ENCODE measurements at places on chromosomes 7 and 10. TPM values are rescaled to one million over a fixed set of nuclear protein-coding genes. Genes with fewer than 3 reads are reported as not detected.

The PAPOLB gene
- total RNA-seq: not detected

The ANXA7 gene
- total RNA-seq: 94.1 TPM

The LDB3 gene
- 0.03 TPM for total RNA-seq

The TMEM273 gene
- not detected for total RNA-seq

The CLDN12 gene
- total RNA-seq: 38.6 TPM

The GRM3 gene
- 0.30 TPM for total RNA-seq

The WDR86 gene
- 40.6 TPM for total RNA-seq

The TUBB8 gene
- 2.5 TPM for total RNA-seq

The DLX6 gene
- not detected for total RNA-seq

DNA sequence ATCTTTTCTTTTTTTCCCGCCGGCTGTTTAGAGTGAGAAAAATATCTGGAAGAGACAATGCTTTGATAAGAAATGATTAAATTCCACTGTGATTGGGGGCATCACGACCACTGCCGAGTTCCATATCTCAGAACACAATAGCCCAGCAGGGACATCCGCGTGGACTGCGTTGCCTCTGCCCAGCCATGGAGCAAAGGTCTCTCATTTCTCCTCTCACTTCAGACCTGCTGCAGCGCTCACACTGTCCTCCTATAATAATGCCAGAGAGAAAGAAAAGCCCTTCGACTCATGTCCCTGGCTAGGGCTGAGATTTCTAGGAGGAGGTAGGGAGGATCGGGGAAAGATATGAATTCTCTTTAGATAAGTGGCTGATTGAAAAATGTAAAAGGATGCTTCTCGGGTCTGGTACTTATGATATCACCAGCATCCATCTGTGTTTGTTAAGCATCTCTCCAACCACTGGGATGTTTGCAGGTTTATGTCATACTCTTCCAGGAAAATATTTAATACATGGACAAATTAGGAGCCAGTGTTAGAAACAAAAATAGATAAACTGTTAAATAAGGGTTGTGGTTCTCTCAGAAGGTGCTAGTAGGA, 472.9 kb upstream of the AKR1E2 start:
- no peak for DNase-seq

- no peak for DNase-seq
Measured at GRCh38 chr7:14385074-14385473, 395.6 kb upstream of the ETV1 start.

- DNase-seq: no peak
Measured at GRCh38 chr7:113768387-113768786, 150.4 kb downstream of the PPP1R3A start.

DNA sequence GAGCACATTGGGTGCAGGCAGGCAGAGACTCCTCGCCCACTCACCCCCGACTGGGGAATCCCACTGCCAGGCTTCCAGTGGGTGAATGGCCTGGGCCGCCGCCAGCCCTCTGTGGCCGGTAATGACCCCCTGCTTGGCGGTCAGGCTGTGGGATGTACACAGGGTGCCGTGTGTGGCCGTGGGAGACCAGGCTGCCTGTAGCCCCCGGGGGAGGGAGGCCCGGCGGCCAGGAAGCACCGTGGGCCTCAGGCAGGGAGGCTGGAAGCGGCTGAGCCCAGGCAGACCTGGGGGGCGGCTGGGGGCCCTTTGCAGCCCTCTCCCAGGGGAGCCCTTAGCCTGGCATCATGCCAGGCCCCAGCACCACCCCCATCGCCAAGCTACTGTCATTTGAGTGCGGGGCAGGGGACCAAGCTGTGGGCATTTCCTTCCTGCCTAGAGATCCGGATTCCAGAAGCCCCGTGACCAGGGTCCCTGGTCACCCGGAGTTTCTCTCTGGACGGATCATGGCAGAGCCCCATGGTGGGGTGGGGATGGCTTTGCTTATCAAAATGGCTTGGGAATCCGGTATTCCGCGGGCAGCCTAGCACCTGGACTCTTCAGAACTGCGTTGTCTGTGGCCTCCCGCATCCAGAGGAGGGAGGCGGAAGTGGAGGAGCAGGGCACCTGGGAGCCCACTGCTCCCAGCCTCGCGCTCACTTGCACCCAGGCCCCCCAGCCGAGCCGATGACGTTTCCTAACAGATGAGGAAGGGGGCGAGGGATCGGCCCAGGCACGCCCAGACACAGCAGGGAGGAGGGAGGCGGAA, 1.1 kb downstream of the TTYH3 start:
- peak; percentile 84 for DNase-seq

GRCh38 chr10:106825576-106826364, 338.7 kb downstream of the SORCS1 start:
- no peak for DNase-seq

- DNase-seq: no peak
Measured at GRCh38 chr7:129240119-129240820, 15.4 kb downstream of the AHCYL2 start.

DNA sequence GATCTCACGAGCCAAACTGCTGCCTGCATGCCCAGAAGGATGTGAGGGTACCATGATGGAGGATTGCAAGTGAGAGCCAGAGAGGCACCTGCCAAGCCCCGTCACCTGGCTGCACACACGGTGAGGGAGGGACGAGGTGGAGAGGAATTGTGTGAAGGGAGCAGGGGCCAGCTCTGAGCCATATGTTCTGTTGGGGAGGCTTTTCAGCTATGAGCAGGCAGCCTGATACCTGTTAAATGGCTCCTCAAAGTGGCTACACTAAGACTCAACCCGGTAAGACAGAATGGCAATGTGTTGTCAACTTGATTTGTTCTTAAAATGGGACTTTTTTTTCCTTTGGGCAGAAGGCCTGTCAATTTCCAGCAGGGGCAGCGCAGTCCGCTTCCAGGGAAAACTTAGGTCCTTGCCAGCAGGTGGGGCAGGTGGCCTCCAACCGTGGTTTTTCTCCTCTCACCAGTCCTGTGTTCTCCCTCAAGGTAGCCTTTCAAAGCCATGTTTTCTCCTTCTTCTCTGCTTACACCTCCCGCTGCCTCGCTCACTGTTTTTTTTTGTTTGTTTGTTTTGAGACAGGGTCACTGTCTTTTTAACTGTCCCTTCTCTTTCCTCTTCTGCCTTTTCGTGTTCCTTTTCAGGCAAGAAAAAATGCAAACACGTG, 57.7 kb upstream of the ZNRF2 start:
- DNase-seq: peak; percentile 44

- no peak for DNase-seq
Measured at GRCh38 chr10:105243381-105243780, 602.3 kb downstream of the SORCS3 start.

DNA sequence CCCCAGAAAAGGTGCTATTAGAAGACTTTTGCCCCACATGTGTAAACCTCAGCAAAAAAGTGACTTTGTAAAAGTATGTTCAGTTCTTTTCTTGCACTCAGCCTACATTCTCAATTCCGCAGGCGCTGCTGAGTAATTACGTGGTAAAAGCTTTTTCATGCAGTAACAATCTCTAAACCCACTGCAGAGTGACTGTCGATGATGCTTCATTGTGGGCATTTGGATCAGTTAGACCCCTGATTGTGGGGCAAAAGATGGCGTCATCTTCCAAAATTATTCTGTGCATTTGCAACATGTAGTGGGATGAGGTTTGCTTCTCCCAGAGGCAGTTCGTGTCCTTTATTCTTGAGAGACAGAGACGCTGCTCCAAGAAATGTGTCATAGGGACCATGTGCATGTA, 85.6 kb downstream of the PLPP4 start:
- DNase-seq: no peak

Data from H7 (cell line).